ENCODE measurements at places on chromosomes 2 and 18.

DNA sequence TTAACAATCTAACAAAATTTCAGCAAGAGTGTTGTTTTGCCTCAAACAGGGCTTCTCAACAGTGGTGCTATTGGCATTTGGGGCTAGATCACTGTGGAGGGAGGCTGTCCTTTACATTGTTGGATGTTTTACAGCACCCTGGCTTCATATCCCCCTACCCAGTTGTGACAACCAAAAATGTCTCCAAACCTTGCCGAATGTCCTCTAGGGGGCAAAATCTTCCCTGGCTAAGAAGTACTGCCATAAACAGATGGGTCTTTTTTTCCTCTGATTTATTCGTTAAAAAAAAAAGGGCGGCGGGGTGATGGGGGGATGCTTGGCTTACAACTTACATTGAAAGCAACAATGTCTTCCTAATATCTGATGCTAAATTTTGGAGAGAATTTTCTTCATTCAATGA lies 207.6 kb upstream of the CCDC150 start:
- no peak for DNase-seq

GRCh38 chr18:8241731-8242130 lies 367.5 kb upstream of the RAB12 start:
- DNase-seq: no peak

GRCh38 chr2:119478188-119478977 lies 45.9 kb downstream of the SCTR start:
- no peak for DNase-seq

- no peak for DNase-seq
Observed at GRCh38 chr2:238093181-238094140, 6.7 kb upstream of the ESPNL start.

- DNase-seq: no peak
Observed at GRCh38 chr2:114049826-114050225, 159.9 kb downstream of the ACTR3 start.

DNA sequence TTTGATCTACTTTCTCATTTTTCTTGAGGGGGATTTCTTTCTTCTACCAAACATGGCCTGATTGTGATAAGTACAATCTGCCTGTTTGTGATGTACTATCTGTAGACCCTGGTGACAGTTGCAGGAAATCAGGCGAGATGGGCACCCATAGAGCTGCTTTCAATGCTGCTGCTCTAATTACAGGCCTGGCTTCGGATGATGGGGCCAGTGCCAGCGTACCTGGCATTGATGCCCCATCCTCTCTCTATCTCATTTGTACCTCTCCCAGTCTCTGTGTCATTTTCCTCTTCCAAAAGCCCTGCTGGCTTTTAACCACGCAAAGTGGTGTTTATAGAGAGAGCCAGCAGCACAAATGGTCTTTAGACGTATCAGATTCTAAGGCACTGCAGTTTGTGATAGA lies 69.9 kb downstream of the KCTD18 start:
- DNase-seq: no peak
